ENCODE measurements at places on chromosomes 7 and 10.

DNA sequence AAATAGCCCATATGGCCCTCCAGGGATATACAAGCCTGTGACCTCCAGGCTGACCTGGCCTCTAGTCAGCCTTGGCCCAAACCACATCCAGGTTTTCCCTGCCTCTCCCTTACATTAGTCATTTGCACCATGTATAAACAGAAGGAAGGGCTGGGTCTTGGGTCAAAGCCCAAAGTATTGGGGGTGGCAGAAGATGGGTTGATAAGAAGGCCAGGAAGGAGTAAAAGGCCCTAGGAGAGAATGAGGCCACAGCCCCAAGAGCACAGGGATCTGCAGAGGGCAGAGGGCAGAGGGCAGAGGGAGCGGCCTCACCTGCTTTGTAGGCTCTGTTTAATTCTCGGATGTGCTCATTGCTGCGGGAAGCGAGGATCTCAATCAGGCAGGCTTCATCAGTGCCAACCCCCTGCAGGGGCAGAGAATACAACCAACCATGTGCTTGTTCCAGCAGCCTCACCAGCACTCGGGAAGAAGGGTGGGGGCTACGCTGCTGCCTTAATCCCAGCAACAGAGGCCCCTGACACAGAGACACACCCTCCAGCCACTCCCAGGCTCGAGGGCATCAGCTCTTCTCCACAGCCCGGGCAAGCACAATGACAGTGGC, 31.3 kb downstream of the PLAC9 start:
- peak; percentile 31 for DNase-seq

GRCh38 chr10:22427101-22427500, 81.8 kb downstream of the SPAG6 start:
- DNase-seq = peak; percentile 32

DNA sequence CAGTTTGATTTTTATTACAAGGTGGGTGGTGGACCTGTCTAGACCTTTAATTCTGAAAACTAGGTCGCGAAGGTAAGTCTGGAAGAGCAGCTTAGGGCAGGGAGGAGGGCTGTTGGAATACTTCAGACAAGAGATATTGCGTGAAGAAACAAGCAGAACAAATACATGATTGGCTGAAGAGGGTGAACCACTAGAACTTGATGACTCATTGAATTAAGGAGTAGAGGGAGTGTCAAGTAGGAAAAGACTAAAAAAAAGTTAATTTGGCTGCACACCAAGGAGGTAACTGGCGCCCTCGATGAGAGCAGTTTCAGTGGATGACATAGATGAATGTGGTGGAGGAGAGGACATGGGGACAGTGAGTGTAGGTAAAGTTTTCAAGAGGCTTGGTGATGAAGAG, 41.3 kb downstream of the WNT2 start:
- DNase-seq = no peak

- DNase-seq = no peak
Measured at GRCh38 chr7:83452256-83452655, 196.7 kb downstream of the SEMA3E start.

GRCh38 chr10:110967009-110967630, 47.7 kb downstream of the SHOC2 start:
- no peak for DNase-seq

DNA sequence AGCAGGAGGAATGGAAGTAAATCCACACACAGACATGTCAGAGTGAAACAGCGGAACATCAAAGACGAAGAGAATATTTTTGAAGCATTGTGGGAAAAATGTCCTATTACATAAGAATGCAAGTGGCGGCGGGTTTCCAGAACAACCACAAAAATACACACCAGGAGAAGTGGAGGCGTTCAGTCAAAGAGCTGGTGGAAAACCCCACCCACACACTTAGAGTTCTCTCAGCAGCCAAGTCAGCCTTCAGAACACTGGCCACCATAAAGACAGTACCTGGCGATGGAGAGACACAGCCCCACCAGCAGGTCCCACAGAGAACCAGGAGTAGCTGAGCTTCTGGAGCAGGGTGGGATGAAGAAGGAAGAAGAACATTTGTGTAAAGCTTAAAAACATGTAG, 23.7 kb downstream of the NKX6-2 start:
- no peak for DNase-seq

- no peak for DNase-seq
Measured at GRCh38 chr7:37825038-37825437, 23.4 kb upstream of the NME8 start.

- DNase-seq = no peak
Measured at GRCh38 chr7:155593461-155594162, 47.3 kb upstream of the CNPY1 start.

DNA sequence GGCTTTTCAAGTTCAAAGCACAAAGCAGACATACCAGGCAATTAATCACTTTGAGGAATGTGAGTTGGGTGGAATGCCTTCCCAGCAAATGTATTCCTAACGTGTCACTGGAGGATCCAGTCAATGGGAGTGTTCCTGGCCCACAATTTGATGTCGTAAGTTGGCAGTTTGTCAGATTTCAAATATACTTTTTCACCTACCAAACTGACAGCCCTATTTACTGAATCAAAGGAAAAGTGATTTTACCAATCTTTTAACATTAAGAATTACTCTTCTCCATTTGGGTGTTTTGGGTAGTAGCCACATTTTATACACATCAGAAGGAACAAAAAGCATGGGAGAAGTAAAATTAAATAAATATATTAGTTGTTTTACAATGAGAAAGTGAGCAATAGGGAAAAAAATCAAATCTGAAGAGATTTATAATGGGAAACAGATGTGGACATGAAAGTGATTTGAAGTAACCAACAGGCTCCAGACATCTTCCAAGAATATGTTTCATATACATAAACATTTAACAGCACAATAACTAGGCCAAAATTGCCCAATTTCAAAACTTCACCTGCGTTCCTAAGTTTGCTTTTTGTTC, 222.9 kb downstream of the MTERF1 start:
- peak; percentile 96 for DNase-seq

GRCh38 chr7:528451-528850, 8.8 kb upstream of the PDGFA start:
- DNase-seq = no peak

DNA sequence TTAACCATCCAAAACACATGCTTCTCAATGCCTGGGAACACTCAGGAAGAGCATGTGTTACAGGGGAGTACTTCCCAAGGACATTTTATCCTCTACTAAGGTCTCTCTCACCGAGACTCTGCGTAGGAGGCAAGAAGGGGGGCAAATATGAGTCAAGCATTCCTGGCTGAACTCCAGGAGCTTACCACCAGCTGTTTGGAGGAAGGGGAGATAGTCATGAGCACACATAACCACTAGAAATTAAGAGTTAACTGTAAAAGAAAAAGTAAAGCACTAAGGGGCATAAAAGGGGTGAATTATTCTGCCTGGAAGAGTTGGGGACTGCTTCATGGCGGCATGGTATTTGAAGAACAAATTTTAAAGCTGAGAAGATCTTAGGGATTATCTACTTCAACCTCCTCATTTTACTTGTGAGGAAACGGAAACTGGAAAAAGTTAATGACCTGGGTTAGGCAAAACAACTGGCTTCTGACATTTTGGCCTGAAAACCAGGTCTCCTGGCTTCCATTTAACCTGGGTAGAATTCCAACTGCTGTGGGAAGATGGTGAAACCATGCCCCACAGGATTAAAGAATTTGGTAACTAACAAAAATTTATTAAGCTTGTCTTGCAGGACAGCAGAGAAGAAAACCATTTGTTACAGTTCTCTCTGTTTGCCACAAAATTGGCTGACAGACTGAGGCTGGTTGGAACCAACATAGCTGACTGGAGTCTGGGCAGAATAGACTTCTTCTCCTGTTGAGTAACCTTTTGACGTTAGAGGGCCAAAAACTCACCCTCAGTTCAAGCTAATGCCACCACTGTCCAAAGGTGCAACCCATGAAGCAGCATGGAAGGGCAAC, 85.5 kb downstream of the SLC25A13 start:
- peak; percentile 92 for DNase-seq

DNA sequence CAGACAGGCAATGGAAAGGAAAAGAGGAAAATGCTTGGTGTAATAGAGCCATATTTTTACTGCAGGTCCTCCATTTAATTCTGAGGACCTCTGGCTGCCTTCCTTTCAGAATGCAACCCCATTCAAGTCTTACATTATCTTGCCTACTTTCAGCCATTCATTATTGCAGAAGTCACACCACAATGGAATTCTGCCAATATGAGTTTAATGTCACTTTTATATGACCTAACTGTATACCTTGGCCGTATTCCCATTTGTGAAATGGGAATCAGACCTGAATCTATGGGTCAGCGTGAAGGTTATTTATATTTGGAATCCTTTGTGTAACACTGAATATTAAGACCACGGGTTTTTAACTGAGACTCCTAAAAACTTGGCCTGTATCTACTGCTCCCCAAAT, 241.7 kb upstream of the AOAH start:
- no peak for DNase-seq

DNA sequence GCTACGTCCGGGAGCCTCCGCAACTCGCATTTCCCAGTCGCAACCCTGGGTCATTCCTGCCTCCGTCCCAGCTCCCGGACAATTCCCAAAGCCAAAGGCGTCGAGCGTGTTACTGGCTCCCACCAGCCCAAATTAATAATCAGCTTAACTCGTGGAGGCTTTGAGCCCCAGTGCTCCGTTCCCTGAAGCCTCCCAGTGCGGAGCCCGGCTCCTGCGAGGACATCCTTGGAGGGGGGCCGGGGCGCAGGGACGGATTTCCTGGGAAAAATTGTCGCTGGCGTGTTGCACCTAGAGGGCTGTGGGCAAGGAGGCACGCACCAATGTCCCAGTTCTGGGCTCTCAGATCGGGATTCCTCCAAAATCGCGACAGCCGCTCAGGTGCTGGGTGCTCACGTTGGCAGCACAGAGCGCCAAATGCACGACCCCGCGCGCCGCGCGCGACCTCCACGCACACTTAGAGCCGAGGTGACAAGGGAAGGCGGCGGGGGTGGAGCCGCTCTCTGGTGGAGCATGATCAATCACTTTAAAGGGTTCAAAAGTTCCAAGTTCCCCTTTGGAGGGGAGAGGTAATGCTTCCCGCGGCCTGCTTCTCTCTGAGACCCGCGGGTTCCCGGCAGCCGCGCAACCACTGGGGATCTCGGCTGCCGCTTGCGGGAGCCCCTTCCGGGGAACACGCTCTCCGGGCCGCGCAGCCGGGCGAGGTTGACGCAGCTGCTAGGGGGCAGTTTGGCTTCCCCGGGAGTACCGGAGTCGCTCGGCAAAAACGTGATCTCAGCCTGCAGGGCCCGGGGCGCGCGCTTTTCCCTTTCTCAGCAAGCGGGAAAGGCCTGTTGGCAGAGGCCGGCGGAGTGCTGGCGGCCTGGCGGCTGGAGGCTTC, 25.5 kb downstream of the SKIDA1 start:
- DNase-seq = no peak

DNA sequence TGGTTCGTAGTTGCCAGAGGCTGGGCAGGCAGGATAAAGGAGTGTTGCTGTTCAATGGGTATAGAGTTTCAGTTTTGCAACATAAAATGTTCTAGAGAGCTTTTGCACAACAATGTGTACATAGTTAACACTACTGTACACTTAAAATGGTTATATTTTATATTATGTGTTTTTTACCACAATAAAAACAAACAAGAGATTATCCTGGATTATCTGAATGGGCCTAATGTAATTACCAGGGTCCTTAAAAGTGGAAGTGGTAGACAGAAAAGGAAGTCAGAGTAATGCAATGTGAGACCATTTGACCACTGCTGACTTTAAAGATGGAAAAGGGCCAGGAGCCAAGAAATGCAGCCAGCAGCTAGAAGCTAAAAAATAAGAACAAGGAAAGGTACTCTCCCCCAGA, 159.7 kb downstream of the SGMS1 start:
- no peak for DNase-seq

- peak; percentile 71 for DNase-seq
Measured at GRCh38 chr10:12348870-12349628, at the start of gene CAMK1D. TSS of gene CAMK1D (plus strand) at chr10:12349547.

GRCh38 chr7:29864656-29865055, 58.3 kb downstream of the WIPF3 start:
- no peak for DNase-seq

GRCh38 chr7:83786858-83787257, 137.9 kb upstream of the SEMA3E start:
- no peak for DNase-seq

- DNase-seq = no peak
Measured at GRCh38 chr7:152553671-152554317, 118.0 kb upstream of the KMT2C start.

DNA sequence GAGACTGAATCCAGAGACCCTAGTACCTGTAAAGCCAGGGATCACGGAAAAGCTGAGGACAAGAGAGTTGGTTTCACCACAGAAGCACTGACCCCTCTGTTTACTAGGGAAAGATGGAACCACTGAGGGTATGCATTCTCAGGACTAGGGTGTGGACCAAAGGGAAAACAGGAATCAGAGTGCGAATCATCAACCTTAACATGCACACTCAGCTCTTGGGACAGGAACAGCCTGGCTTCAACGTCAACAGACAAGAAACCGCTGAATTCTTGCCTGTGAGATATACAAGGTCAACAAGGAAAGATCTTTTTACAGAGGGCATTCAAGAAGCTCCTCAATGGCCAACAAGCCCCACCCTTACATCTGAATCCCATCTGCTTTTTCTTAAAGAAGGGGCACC, 14.9 kb downstream of the TNRC18 start:
- peak; percentile 67 for DNase-seq

GRCh38 chr7:33887266-33887975, 17.9 kb upstream of the BMPER start:
- DNase-seq = no peak

- no peak for DNase-seq
Measured at GRCh38 chr7:1140476-1141104, 19.4 kb downstream of the ZFAND2A start.
